Activated naive CD4-positive, alpha-beta T cell treated with anti-CD3 and anti-CD28 coated beads for 36 hours (primary cell): ENCODE measurements at places on chromosomes 2 and 18. TPM values are rescaled to one million over a fixed set of nuclear protein-coding genes. Genes with fewer than 3 reads are reported as not detected.

- no peak overlapping the region for H3K27ac ChIP-seq
- no peaks in the 10 kb centered on the region for H3K4me1 ChIP-seq
- no peak overlapping the region for H3K4me3 ChIP-seq
- DNase-seq, result no peak
Observed at GRCh38 chr2:152519581-152519952, 184.6 kb downstream of the FMNL2 start.

GRCh38 chr2:138193416-138194213, 229.3 kb downstream of the HNMT start:
- H3K4me3 ChIP-seq, result no peak overlapping the region
- H3K27ac ChIP-seq, result no peak overlapping the region
- no peaks in the 10 kb centered on the region for H3K4me1 ChIP-seq
- no peaks in the 10 kb centered on the region for H3K27me3 ChIP-seq
- DNase-seq, result no peak

DNA sequence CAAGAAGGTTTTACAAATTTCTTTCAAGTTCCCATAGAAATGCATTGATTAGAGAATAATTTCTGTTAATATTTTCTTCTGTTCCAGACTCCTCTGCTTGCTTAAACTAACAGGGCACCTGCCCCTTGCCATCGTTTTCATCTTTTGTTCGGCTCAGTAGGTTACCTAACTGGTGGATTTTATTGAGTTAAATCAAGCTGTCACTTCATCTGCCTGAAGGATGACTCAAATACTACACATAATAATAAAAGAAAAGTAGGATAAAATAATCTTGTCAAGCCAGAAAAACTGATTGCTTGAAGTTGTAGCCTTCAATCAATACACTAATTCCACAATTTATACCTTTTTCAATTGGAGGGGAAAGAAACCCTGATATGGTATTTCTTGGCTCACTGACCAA, 234.0 kb downstream of the NR4A2 start:
- no peak overlapping the region for H3K27ac ChIP-seq
- H3K27me3 ChIP-seq, result peaks cover 4% of the 10 kb centered on the region
- H3K4me1 ChIP-seq, result no peaks in the 10 kb centered on the region
- no peak for DNase-seq
- no peaks in the 10 kb centered on the region for H3K36me3 ChIP-seq

The NT5C1B gene
- total RNA-seq, result not detected

The LTBP1 gene
- total RNA-seq, result 0.14 TPM

The ZNF519 gene
- 13.9 TPM for total RNA-seq
